ENCODE measurements at places on chromosomes 6 and 20. TPM values are rescaled to one million over a fixed set of nuclear protein-coding genes. Genes with fewer than 3 reads are reported as not detected.

GRCh38 chr6:8642131-8642530, 206.8 kb upstream of the SLC35B3 start:
- no peak for DNase-seq

- DNase-seq: no peak
Measured at GRCh38 chr6:14453712-14454472, 336.3 kb downstream of the CD83 start.

- no peak for DNase-seq
Measured at GRCh38 chr20:47774131-47774777, 11.0 kb downstream of the SULF2 start.

GRCh38 chr20:32155017-32155981, 45.8 kb downstream of the TM9SF4 start:
- DNase-seq: peak; percentile 51

- DNase-seq: no peak
Measured at GRCh38 chr20:53195876-53196610, 223.9 kb downstream of the TSHZ2 start.

TUBB1 gene
- 0.17 TPM for polyA plus RNA-seq

TDRD6 gene
- polyA plus RNA-seq: 0.58 TPM
